ENCODE measurements at places on chromosomes 13 and 19. TPM values are rescaled to one million over a fixed set of nuclear protein-coding genes. Genes with fewer than 3 reads are reported as not detected.

Gene KCTD15
- total RNA-seq = 56.3 TPM

Gene PLK5
- total RNA-seq = not detected

GRCh38 chr13:109986851-109987250 is 200.5 kb upstream of the IRS2 start:
- DNase-seq = no peak

DNA sequence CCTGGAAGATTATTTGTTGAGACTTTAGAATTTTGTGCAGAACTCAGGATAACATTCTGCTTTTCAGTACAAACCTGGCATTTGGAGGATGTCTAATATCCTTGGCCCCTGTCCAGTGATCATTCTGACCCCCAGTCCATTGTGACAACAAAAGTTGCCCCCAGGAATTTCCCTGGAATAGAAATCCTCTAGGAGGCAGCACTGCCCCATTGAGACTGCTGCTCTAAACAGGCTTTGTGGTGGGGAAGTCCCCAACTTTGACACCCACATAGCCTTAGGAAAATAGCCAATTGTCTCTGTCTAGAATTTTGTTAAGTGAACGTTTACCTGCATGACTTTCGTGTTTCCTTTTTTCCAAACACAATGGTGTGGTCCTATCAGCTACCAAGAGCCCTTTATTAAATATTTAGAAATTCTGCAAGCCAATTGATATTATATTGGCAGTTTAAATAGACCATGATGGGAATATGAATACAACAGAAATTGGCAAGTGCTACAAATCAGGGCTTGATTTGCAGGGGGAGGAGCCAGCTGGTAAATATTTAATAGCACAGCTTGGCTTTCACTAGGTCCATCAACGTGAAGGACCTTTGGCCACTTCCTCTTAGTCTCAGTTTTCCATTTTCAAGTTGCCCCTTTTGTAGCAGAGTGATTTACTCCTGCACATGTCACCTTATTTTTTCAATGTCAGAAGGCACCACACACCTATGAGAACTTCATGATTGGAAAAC is 451.7 kb downstream of the EFNB2 start:
- DNase-seq = no peak
